ENCODE measurements at places on chromosomes 11 and 22. TPM values are rescaled to one million over a fixed set of nuclear protein-coding genes. Genes with fewer than 3 reads are reported as not detected.
A peak's percentile ranks its signal among the peaks of the same experiment; 100 is the strongest.

The STK33 gene
- total RNA-seq = 8.1 TPM

GRCh38 chr11:118263695-118264568, at the start of gene MPZL2:
TSS of gene MPZL2 (minus strand) at chr11:118264297. CDS start at chr11:118264153, 144 bp downstream.
- peaks cover 69% of the 10 kb centered on the region for H3K27me3 ChIP-seq
- no peaks in the 10 kb centered on the region for H3K36me3 ChIP-seq
- no peaks in the 10 kb centered on the region for H3K4me1 ChIP-seq
- DNase-seq = no peak

The DNAJB7 gene
- total RNA-seq = not detected

DNA sequence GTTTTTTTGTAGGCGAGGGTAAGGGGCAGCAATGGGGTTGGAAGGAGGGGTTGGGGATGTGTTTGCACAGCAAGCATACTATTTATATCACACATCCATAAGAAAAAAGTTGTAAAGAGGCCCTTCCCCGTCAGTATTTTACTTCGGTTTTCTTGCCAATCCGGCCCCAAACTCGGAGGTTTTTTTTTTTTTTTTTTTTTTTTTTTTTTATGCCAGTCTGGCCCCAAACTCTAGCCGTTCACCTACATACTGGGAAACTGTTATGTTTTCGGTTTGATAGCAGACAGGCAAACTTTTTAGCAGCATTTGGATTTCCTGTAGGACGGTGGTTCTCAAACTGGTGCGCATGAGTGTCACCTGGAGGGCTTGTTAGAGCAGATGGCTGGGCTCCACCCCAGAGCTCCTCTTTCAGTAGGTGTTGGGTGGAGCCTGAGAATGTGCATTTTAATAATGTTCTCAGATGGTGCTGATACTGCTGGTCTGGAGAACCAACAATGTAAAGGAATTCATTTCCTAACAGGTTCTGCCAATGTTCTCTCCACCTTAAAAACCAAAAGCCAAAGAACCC, 76.5 kb upstream of the ZBED5 start:
- no peaks in the 10 kb centered on the region for H3K36me3 ChIP-seq
- no peak overlapping the region for H3K27ac ChIP-seq
- peak overlapping the region; percentile 68 for H3K4me3 ChIP-seq
- no peaks in the 10 kb centered on the region for H3K27me3 ChIP-seq
- DNase-seq = no peak

The KCNA4 gene
- not detected for total RNA-seq

GRCh38 chr22:33897448-33897835, 22.8 kb downstream of the LARGE1 start:
- no peaks in the 10 kb centered on the region for H3K36me3 ChIP-seq
- DNase-seq = no peak
- no peak overlapping the region for H3K27ac ChIP-seq
- no peaks in the 10 kb centered on the region for H3K27me3 ChIP-seq
- no peak overlapping the region for H3K4me3 ChIP-seq
- H3K4me1 ChIP-seq = no peaks in the 10 kb centered on the region

The PGR gene
- total RNA-seq = 0.18 TPM

DNA sequence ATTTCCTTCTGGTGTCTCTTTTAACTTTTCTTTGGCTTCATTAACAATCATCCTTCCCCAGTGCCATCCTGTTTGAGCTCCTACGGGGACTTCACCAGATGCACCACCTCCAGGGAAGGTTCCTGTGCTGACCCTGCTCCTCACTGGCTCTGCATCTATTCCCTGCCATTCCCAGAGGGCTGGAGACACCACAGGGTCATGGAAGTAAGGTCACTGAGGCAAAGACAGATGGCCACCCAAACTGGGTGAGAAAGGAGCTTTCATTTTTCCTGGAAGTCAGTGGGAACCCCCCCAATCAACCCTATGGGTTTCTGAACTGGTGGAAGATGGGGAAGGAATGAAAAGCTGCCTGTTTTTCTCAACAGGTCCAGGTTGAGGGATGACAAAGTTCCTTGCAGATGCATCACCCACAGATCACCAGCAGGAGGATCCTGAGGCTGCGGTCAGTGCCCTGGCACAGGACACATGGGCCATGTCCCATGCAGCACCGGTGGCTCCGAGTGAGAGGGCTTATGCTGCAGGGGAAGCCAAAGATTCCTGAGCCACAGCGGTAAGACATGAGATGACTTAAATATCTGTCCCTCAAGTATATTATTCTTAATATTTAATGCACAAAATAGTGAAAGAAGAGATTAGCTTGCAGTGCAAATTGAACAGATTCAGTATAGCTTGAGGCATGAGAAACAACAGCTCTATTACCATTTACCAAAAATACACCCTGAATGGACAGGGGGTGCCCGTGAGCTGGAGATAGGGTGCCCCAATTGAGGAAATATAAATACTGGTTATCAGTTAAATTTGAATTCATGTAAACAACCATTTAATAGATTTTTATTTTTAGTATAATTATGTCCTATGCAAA, 73.0 kb upstream of the VPREB1 start:
- DNase-seq = no peak
- no peak overlapping the region for H3K27ac ChIP-seq
- H3K4me3 ChIP-seq = no peak overlapping the region
- H3K4me1 ChIP-seq = no peaks in the 10 kb centered on the region
- no peaks in the 10 kb centered on the region for H3K36me3 ChIP-seq

- no peaks in the 10 kb centered on the region for H3K36me3 ChIP-seq
- DNase-seq = peak; percentile 96
- no peaks in the 10 kb centered on the region for H3K27me3 ChIP-seq
- H3K4me3 ChIP-seq = peak overlapping the region; percentile 24
- H3K4me1 ChIP-seq = peaks cover 26% of the 10 kb centered on the region
- H3K27ac ChIP-seq = peak overlapping the region; percentile 79
Observed at GRCh38 chr11:19679952-19680828, 32.4 kb upstream of the NAV2 start.

GRCh38 chr22:27045103-27045947, 387.9 kb downstream of the MIAT start:
- H3K27me3 ChIP-seq = no peaks in the 10 kb centered on the region
- no peak overlapping the region for H3K4me3 ChIP-seq
- peaks cover 11% of the 10 kb centered on the region for H3K4me1 ChIP-seq
- H3K27ac ChIP-seq = no peak overlapping the region
- DNase-seq = peak; percentile 83

- H3K4me1 ChIP-seq = no peaks in the 10 kb centered on the region
- H3K27ac ChIP-seq = no peak overlapping the region
- H3K27me3 ChIP-seq = peaks cover 22% of the 10 kb centered on the region
- no peak overlapping the region for H3K4me3 ChIP-seq
- peak; percentile 24 for DNase-seq
- H3K36me3 ChIP-seq = no peaks in the 10 kb centered on the region
Observed at GRCh38 chr22:36184433-36185025, 17.1 kb downstream of the APOL4 start.

The YAP1 gene
- 122 TPM for total RNA-seq

DNA sequence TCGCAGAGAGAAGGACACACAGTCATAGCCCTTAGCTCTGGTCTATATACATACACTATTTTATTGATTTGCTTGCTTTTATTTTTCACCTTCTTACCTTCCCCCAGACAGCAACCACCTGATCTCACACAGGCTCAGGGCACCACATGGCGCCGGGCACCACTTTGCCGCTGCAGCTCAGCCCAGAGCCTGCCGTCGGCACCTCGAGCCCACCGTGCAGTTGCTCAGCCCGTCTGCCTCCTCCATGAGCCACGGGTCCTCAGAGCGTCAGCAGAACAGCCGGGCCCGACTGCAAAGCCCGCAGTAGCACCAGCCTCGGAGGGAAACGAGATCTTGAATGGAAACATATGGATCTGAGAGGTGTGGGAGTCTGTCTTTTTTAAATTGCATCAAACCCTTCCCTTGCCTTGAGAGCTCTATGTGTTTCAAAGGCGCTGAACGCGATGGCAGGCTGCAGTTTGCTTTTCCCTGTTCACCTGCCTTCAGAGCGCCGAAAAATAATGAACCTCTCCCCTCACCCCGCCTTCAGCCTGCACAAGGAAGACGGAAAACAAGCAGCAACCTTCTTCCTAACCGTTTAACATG, 505.4 kb downstream of the MN1 start:
- H3K4me3 ChIP-seq = no peak overlapping the region
- no peak for DNase-seq
- no peaks in the 10 kb centered on the region for H3K36me3 ChIP-seq
- peaks cover 30% of the 10 kb centered on the region for H3K4me1 ChIP-seq
- no peaks in the 10 kb centered on the region for H3K27me3 ChIP-seq

DNA sequence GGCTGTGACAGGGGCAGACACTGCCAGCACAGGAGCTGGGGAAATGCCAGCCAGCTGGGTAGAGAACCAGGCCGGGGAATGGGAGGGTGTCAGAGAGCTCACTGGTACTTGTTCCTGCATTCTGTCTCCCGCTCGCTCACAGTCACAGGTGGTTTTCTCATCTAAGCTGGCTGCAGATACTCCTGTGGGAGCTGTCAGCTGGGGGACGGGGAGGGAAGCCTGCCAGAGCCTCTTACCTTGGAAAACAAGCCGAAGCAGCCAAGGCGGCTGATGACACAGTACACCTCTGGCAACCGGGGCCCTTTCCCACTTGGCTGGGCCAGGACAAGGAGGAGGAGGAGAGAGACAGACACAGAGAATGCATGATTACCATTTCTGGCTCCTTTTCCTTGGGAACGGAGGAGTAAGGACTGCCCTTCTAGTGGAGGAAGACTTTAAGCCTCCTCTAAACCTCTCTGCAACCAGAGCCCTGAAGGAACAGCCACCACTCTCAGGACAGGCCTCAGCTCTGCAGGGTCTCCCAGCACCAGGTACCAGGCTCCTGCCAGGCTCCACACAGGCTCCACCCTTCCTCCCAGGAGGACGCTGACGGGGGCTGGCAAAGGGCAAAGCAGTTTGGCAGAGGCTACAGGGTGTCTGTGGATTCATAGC, 25.1 kb downstream of the RPL27A start:
- H3K27me3 ChIP-seq = no peaks in the 10 kb centered on the region
- H3K27ac ChIP-seq = peak overlapping the region; percentile 46
- peaks cover 26% of the 10 kb centered on the region for H3K4me1 ChIP-seq
- peak; percentile 75 for DNase-seq

- no peak for DNase-seq
- H3K27me3 ChIP-seq = no peaks in the 10 kb centered on the region
- no peaks in the 10 kb centered on the region for H3K36me3 ChIP-seq
- H3K4me3 ChIP-seq = no peak overlapping the region
- H3K4me1 ChIP-seq = peaks cover 6% of the 10 kb centered on the region
Observed at GRCh38 chr22:33786149-33786548, 134.1 kb downstream of the LARGE1 start.

The NUDT8 gene
- 4.5 TPM for total RNA-seq

The USP35 gene
- 18.7 TPM for total RNA-seq

GRCh38 chr22:32660292-32660691, 141.2 kb upstream of the TIMP3 start:
- no peaks in the 10 kb centered on the region for H3K27me3 ChIP-seq
- no peak overlapping the region for H3K27ac ChIP-seq
- H3K36me3 ChIP-seq = no peaks in the 10 kb centered on the region
- H3K4me1 ChIP-seq = peaks cover 18% of the 10 kb centered on the region

DNA sequence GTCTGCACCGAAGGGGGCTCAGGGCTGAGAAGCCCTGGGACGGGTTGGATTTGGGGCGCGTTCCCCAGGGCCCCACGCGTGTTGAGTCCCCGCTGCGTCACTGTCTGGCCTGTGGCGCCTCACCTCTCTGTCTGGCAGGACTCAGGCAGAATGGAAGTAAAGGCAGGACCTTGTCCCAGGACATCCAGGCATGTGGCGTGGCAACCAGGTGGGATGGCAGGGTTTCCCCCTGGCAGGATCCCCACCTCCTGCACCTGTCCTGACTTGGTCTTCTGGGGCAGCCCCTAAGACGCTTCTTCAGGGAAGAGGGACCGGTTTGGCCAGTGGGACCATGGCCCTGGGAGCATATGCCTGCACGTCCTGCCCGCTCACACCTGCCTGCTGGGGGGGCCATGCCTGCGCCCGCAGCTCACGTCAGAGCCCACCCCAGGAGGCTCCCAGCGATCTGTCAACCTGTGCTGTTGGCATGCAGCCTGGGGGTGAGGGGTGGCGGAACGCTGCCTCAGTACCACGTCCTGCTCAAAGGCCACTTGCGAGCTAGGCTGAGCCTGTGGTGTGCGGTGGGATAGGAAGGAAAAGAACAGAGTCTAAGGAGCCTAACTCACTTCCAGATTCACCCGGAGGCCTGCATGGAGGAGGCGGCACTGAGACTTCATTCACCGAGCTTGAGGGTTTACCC, 72.7 kb downstream of the KCNQ1 start:
- H3K27ac ChIP-seq = no peak overlapping the region
- H3K4me3 ChIP-seq = no peak overlapping the region
- H3K36me3 ChIP-seq = no peaks in the 10 kb centered on the region
- H3K27me3 ChIP-seq = peaks cover 4% of the 10 kb centered on the region
- H3K4me1 ChIP-seq = no peaks in the 10 kb centered on the region

DNA sequence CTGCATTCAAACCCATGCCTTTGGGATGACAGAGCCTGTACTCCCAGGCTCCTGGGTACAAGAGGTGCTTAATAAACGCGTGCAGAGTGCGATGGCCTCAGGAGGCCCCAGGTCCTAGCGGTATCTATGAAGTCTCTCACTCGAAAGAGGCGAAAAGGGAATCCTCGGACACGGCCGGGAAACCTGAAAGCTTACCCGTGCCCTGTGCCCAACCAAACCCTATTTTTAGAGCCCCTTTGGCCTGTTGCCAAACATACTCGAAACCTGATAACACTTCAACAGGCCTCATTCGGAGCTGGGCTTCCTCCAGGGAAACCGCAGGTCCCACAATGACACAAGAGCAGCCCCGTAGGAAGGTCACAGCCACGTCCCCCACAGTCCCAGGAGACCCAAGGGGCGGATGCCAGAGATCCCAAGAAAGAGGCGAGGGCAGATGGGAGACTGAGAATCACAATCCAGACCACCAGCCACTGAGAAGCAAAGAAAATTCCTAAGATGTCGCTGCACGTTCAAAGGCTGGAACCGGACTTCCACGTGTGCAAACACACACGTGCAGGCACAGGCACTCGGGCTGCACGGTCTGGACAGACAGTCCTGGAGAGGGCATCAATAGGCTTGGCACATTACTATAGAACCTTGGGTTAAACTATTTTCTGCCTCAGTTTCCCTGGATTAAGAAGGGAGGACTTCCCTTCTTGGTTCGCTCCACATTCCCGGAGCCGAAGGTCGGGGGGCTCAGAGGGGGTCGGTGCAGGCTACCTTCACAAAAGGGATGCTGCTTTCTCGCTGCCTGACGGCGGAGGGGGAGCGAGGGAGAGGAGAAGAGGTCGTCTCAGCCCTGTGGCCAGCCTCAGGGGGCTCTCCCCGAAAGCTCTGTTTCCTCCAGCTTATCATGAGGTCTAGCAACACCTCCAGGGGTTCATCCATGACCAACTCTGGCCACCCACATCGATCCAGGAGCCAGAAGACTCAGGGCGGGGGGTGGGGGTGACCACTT, 8.2 kb downstream of the PDGFB start:
- no peak overlapping the region for H3K27ac ChIP-seq
- H3K4me3 ChIP-seq = no peak overlapping the region
- DNase-seq = no peak

The B4GALNT4 gene
- total RNA-seq = 64.6 TPM

The MPPED1 gene
- not detected for total RNA-seq

GRCh38 chr22:45320357-45320976, 10.7 kb downstream of the FAM118A start:
- H3K36me3 ChIP-seq = peaks cover 11% of the 10 kb centered on the region
- DNase-seq = no peak
- H3K4me1 ChIP-seq = peaks cover 26% of the 10 kb centered on the region
- H3K4me3 ChIP-seq = no peak overlapping the region
- H3K27ac ChIP-seq = no peak overlapping the region
- no peaks in the 10 kb centered on the region for H3K27me3 ChIP-seq
